NCI-H774 (cell line): ENCODE measurements at places on chromosomes 6 and 20.

GRCh38 chr6:130362128-130362527, 3.7 kb upstream of the TMEM200A start:
- no peak for DNase-seq

GRCh38 chr20:53101992-53102760, 130.0 kb downstream of the TSHZ2 start:
- DNase-seq, result no peak

GRCh38 chr6:79821859-79822258, 125.5 kb downstream of the ELOVL4 start:
- no peak for DNase-seq

GRCh38 chr20:6698056-6698455, 69.4 kb upstream of the BMP2 start:
- no peak for DNase-seq
